Cardiac muscle cell (in vitro differentiated cells and primary cell): ENCODE measurements at places on chromosomes 3 and 15.
A peak's percentile ranks its signal among the peaks of the same experiment; 100 is the strongest.

DNA sequence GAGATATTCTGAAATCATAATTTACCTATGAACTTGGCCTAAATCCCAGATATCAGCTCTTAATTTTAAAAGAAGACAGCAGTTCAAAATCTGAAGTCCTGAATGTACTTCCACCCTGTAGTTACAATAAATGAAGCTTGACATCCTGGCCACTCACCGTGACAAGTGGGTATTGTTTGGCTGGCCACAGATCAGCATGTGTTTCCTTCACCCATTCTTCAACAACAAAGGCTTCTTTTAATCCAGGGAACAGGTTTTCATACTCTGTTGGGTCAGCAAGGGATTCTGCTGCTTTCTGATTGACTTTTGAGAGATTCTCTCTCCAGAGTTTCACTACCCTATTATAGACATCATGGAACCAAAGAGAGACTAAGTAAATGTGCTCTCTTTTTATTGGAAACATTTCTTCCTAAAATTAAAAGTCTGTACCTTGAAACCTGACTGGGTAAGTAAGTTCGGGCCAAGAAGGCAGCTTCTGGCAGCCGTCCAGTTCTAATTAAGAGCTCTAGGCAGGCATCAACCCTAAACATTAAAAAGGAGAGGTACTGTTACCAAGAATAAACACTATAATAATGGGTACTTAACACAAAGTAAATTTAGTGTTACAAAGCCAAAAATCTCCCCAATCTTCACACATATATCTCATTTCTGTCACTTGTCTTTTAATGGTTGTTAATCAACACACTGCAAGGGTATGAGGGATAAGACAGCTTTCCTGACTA lies 15.2 kb downstream of the MRPS22 start:
- peaks cover 97% of the 10 kb centered on the region for H3K36me3 ChIP-seq
- H3K4me3 ChIP-seq = no peak overlapping the region
- H3K27me3 ChIP-seq = no peaks in the 10 kb centered on the region
- no peak overlapping the region for H3K27ac ChIP-seq
- no peak for DNase-seq

- H3K27ac ChIP-seq = no peak overlapping the region
- no peak for DNase-seq
- peaks cover 6% of the 10 kb centered on the region for H3K4me1 ChIP-seq
- H3K36me3 ChIP-seq = no peaks in the 10 kb centered on the region
- no peaks in the 10 kb centered on the region for H3K27me3 ChIP-seq
These were observed 222.5 kb downstream of the ROBO2 start for GRCh38 chr3:77262361-77262760.

DNA sequence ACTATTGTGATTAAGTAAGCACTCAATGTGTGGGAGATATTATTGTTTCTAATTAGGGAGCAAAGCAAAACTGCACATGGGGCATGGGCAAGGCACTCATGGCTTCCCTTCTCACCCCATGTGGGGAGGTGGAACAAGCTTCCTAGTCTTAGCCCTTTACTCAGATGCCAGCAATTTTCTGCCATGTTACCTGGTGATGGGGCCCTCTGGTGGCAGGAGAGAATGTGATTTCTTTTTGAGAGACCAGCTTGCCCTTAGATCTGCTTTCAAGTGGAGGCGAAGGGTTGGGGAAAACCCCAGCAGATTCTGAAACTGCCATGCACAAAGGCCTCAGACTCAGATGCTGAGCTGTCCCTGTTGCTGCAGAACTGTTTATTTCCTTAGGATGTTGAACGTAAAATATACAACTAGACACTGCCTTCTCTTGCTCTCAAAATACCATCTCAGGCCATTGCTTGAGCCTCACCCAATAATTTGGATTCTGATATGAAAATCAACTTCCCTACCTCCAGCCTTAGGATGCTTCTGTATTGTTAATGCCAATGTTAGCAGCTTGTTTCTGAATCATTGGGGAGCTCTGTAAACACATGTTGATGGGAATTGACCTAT lies 130.2 kb upstream of the TPRG1 start:
- peak; percentile 64 for DNase-seq
- H3K27me3 ChIP-seq = no peaks in the 10 kb centered on the region
- H3K27ac ChIP-seq = no peak overlapping the region
- no peak overlapping the region for H3K4me3 ChIP-seq

GRCh38 chr3:39350714-39351113 lies 21.2 kb downstream of the CCR8 start:
- no peaks in the 10 kb centered on the region for H3K4me1 ChIP-seq
- H3K27ac ChIP-seq = no peak overlapping the region
- no peaks in the 10 kb centered on the region for H3K36me3 ChIP-seq
- DNase-seq = no peak

- no peak overlapping the region for H3K4me3 ChIP-seq
- H3K27me3 ChIP-seq = no peaks in the 10 kb centered on the region
- no peak overlapping the region for H3K27ac ChIP-seq
- H3K4me1 ChIP-seq = no peaks in the 10 kb centered on the region
- no peak for DNase-seq
These were observed 14.6 kb upstream of the PIK3CA start for GRCh38 chr3:179133575-179133974.

GRCh38 chr3:171809611-171809860 lies 747 bp downstream of the PLD1 start:
- H3K4me1 ChIP-seq = peaks cover 5% of the 10 kb centered on the region
- H3K4me3 ChIP-seq = peak overlapping the region; percentile 46
- H3K27me3 ChIP-seq = no peaks in the 10 kb centered on the region
- H3K27ac ChIP-seq = peak overlapping the region; percentile 87

DNA sequence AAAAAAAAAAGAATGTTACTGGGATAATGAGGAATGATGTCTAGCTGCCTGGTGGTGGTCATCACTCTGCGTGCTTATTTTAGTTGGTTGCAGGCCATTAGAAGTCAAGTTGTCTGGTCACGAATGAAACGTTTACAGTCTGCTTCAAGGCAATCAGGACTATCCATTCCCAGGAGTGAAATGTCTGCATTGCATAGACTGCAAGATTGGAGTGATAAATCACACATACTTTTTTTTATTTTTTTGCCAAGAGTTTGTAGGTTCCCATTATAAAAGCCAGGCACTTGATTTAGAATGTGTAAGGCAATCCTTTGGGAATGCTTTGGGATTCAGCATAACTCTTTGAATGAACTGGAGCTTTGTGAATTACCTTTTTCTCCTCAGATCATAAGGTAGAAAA lies 132.3 kb downstream of the STAC start:
- peak overlapping the region; percentile 87 for H3K27ac ChIP-seq
- H3K27me3 ChIP-seq = no peaks in the 10 kb centered on the region
- peaks cover 24% of the 10 kb centered on the region for H3K4me1 ChIP-seq
- H3K36me3 ChIP-seq = no peaks in the 10 kb centered on the region

GRCh38 chr15:60102748-60103147 lies 98.6 kb downstream of the FOXB1 start:
- H3K27ac ChIP-seq = no peak overlapping the region
- no peaks in the 10 kb centered on the region for H3K36me3 ChIP-seq
- no peak for DNase-seq
- no peaks in the 10 kb centered on the region for H3K4me1 ChIP-seq
- H3K27me3 ChIP-seq = no peaks in the 10 kb centered on the region

DNA sequence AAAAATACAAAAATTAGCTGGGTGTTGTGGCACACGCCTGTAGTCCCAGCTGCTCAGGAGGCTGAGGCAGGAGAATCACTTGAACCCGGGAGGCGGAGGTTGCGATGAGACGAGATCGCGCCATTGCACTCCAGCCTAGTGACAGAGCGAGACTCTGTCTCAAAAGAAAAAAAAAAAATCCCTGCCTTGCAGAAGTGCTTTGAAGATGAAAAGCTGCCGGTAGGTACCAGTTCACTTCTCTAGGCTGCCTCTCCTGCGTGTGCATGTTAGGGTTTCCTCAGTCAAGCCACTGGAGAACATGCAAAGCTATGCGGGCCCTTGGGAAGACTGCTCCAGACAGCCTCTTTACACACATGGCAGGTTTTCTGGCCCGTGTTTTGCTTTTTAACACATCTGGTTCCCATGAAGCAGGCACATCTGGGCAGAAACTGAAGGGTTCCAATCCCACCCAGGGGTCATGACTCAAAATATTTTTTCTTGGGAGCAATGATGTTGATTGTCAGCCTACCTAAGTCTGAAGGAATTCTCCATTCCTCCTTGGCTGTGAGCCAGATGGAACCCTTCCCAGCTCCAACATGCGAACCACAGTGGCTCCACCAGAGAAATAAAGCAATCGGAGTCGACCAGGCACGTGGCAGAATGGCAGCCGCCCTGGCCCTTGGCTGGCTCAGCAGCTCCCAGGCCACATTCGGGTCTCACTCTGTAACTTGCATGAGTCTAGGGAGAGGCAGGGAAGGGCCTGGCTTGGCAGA lies 29.6 kb downstream of the MGLL start:
- no peaks in the 10 kb centered on the region for H3K27me3 ChIP-seq
- no peak overlapping the region for H3K27ac ChIP-seq
- no peak overlapping the region for H3K4me3 ChIP-seq
- no peaks in the 10 kb centered on the region for H3K36me3 ChIP-seq
- H3K4me1 ChIP-seq = peaks cover 14% of the 10 kb centered on the region

DNA sequence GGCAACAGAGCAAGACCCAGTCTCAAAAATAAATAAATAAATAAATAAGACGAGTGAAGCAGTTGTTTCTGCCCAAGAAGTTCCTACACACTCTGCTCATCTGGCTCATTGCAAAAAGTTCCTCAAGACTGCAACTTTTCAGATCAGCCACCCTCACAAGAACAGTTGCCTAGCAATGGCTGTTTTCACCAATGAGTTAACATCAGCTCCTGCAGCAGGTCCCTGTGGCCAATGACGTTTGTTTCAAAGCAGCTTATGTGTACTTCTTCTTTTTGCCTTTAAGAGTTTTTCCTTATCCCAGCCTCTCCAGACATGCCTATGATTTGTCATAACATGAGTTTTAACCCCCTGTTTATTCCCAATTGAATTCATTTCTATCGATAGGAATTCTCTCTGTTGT lies 118.4 kb upstream of the SPRED1 start:
- no peaks in the 10 kb centered on the region for H3K36me3 ChIP-seq
- H3K4me3 ChIP-seq = no peak overlapping the region
- no peak overlapping the region for H3K27ac ChIP-seq
- no peak for DNase-seq
- H3K27me3 ChIP-seq = no peaks in the 10 kb centered on the region

DNA sequence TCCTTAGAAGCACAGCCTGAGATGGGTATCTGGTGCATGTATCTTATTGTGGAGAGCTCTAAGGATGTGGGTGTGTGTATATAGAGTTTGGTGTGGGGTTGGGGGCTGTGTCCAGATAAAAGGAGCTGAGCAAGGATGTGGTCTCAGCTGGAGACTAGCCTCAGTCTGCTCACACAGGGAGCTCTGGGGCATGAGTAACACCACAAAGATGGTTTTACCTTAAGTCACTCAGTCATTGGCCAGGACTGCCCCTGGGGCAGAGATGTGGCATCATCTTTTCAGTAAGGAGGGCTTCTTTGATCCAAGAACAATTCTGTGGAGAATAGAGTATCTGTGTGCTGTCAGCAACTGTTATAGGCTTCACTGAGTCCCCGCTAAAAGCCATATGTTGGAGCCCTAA lies 163.4 kb upstream of the NUDT16 start:
- peak; percentile 42 for DNase-seq
- H3K27ac ChIP-seq = no peak overlapping the region
- H3K36me3 ChIP-seq = no peaks in the 10 kb centered on the region
- H3K27me3 ChIP-seq = no peaks in the 10 kb centered on the region
- H3K4me3 ChIP-seq = no peak overlapping the region

DNA sequence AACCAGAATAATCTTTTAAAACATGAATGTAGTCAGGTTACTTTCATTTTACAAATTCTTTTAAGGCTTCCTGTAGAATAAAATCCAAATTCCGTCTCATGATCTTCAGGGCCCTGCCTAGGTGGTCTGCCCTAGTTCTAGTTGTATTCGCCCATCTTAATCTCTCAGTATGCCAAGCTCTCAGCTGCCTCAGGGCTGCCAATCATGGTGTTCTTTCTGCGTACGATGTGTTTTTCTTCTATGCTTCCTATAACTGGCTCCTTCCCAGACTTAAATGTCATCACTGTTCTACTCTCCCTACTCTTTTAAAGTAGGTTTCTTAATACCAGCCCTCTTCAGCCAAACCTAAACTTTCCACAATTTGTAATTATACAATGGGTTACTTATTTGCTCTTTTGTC lies 107.4 kb downstream of the GREM1 start:
- H3K27ac ChIP-seq = no peak overlapping the region
- no peaks in the 10 kb centered on the region for H3K27me3 ChIP-seq
- no peaks in the 10 kb centered on the region for H3K36me3 ChIP-seq
- no peak overlapping the region for H3K4me3 ChIP-seq
- H3K4me1 ChIP-seq = no peaks in the 10 kb centered on the region

- peaks cover 23% of the 10 kb centered on the region for H3K4me1 ChIP-seq
- H3K27ac ChIP-seq = peak overlapping the region; percentile 73
- DNase-seq = peak; percentile 99
These were observed 57.5 kb upstream of the LMCD1 start for GRCh38 chr3:8443829-8444791.

DNA sequence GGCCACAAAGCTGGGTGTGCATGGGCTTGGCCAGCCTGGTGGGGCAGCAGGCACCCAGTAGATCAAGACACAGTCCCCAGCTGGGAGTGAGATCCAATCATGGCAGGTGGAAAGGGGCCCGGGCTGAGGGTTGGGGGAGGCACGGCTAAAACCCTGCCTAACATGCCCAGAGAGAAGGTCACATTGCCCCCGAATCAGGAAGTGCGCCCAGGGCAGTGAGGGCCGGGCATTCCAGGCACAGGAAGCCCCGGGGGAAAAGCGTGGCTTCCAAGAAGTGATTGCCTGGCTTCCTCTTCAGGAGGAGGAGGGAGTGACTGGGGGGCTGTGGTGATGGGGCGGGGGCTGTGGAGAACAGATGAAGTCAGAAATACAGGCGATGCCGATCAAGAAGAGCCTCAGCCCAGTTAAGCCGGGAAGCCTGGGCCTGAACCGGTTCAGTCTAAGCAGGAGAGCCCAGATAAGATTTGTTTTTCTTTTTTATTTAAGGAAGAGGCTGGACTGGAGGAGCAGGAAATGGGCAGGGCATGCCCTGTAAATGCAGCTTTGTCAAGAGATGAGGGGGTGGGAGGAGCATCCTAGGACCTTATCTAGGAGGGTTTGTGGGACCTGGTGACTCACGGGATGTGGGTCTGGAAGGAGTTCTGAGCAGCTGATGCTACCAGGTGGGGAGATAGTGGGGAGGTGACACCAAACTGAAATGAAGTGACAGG lies 83.9 kb downstream of the CHSY1 start:
- no peak overlapping the region for H3K4me3 ChIP-seq
- peak; percentile 96 for DNase-seq
- H3K36me3 ChIP-seq = no peaks in the 10 kb centered on the region
- H3K4me1 ChIP-seq = peaks cover 8% of the 10 kb centered on the region

GRCh38 chr3:182455011-182455410 lies 338.3 kb upstream of the ATP11B start:
- DNase-seq = no peak
- H3K4me1 ChIP-seq = no peaks in the 10 kb centered on the region
- H3K36me3 ChIP-seq = no peaks in the 10 kb centered on the region
- H3K4me3 ChIP-seq = no peak overlapping the region
- H3K27me3 ChIP-seq = no peaks in the 10 kb centered on the region

- H3K27me3 ChIP-seq = no peaks in the 10 kb centered on the region
- H3K36me3 ChIP-seq = no peaks in the 10 kb centered on the region
- H3K4me1 ChIP-seq = peaks cover 7% of the 10 kb centered on the region
- DNase-seq = no peak
- no peak overlapping the region for H3K27ac ChIP-seq
These were observed 28.9 kb upstream of the OSTN start for GRCh38 chr3:191170097-191170496.
